Activated naive CD8-positive, alpha-beta T cell treated with anti-CD3 and anti-CD28 coated beads for 36 hours (primary cell): ENCODE measurements at places on chromosomes 6 and 20. TPM values are rescaled to one million over a fixed set of nuclear protein-coding genes. Genes with fewer than 3 reads are reported as not detected.
A peak's percentile ranks its signal among the peaks of the same experiment; 100 is the strongest.

GRCh38 chr6:87555506-87555905, 34.3 kb downstream of the RARS2 start:
- no peak for DNase-seq
- peaks cover 31% of the 10 kb centered on the region for H3K36me3 ChIP-seq
- H3K27ac ChIP-seq, result no peak overlapping the region
- no peak overlapping the region for H3K4me3 ChIP-seq
- H3K4me1 ChIP-seq, result peaks cover 2% of the 10 kb centered on the region

- peaks cover 3% of the 10 kb centered on the region for H3K36me3 ChIP-seq
- H3K27ac ChIP-seq, result no peak overlapping the region
- H3K4me1 ChIP-seq, result no peaks in the 10 kb centered on the region
- H3K27me3 ChIP-seq, result peaks cover 26% of the 10 kb centered on the region
- peak; percentile 9 for DNase-seq
These were observed 28.5 kb upstream of the SNRPB2 start for GRCh38 chr20:16701296-16701695.

PBOV1 gene
- not detected for total RNA-seq

PLCB1 gene
- total RNA-seq, result 2.8 TPM
